ENCODE measurements at places on chromosomes 11 and 22.

- no peak for DNase-seq
Measured at GRCh38 chr11:71222318-71223080, 29.9 kb downstream of the SHANK2 start.

DNA sequence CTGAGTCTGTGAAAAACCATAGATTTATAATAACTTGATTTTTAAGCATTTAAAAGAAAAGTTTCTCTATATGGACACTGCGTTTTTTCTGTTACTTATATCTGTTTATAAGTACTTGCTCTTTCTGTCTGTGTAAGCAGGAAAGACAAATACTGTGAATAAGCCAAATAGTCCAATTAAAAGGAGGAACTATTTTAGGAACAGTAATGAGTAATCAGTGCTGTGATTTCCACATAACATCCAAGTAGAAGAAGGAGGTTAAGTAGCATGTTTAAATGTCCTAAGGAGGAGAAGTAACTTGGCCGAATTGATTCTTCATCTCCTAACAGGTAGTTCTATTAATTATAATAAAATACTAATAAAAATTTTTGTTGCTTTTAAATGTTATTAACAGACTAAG lies 40.8 kb downstream of the ZNF214 start:
- DNase-seq: no peak

GRCh38 chr11:47272706-47273105 lies 2.8 kb downstream of the MADD start:
- no peak for DNase-seq

DNA sequence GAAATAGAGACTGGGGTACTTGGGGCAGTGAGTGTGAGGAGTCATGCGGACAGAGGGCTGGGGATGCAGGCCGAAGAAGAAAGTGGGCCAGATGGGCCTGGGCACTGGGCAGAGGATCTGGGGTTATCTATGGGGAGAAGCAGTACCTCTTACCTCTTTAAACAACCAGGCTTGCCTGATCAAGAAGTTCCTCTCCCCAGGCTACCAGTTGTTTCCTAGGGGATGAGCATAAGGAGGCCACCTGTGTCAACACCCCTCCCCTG lies 98.4 kb upstream of the PITPNB start:
- no peak for DNase-seq

DNA sequence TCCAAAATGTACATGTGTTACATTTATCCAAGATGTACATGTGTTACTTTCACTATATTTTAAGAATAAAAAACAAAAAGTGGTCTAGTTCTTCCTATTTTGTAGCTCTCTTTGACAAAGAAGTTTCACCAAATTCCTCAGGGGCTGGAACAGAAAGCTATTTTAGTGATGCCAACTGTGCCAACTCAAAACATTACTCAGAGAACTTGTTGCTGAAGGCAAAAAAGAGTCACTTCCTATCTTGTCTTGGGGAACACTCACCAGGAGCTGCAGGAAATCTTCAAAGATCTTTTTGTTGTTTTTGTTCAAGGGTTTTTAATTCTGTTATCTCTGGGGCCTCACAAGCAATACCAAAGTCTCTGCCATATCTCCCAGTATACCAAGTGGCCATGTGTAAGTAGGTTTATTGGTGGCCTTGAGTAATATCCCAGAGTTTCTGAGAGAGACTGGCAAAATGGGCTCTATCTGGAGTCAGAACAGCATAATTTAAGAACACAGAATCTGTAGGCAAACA lies 13.6 kb upstream of the EED start:
- no peak for DNase-seq

GRCh38 chr22:27765706-27766291 lies 35.8 kb downstream of the MN1 start:
- no peak for DNase-seq

DNA sequence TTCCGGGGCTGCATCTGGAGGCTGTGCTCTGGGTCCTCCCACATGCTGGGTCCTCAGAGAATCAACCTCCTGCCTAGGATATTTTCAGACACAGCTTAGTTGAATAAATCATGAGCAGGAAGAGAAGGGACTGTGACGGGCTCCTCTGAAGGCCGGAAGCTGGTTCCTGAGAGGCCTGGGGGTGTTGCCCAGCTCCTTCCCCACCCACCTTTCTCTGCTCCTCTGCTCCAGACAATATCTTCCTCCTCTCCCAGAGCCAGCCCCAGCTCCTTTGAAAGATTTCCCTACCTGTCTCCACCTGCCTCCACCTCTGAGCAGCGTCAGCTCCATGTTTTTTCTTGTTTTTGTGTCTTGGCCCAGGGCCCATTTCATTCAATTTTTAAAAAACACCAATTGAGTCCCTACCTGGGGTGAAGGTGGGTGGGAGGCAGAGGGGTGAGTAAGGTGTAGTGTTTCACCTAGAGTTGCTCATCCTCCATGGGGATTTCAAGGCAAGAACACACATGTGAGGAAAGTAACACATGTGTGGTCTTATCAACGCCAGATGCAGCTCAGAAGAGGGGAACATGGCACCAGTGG lies 24.8 kb upstream of the THY1 start:
- no peak for DNase-seq

DNA sequence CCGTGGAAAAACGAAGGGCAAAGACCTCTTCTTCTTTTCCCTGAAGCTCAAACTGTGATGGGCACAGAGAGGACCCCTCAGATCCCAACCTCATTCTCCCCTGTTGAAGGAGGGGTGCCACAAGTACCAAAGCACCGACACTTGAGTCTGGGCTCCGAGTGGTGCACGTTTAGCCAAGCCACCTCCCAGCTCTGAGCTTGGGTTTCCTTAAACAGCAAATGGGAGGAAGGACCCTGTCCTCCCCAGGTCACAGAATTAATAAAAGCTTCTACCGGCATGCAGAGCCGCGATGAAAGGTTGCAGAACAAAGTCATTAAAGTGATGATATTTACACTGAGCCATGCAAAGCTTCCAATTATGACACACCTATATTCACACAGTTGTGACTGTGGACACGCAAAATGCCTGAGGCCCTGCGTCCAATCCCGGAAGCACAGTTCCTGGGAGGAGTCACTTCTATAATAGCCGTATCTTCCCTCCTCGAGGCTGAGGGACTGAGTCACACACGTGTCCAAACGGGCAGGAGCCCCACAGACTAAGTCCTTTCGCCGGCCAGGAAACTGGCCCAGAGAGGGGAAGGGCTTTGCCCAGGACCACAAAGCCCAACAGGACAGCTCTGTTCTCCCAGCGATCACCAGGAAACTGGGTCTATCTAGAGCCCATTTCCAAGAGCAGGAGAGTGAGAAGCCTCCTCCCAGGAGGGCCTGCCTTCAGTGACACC lies 922 bp upstream of the CSNK1E start:
- no peak for DNase-seq

- DNase-seq: no peak
Measured at GRCh38 chr11:132332521-132332920, 962.1 kb downstream of the NTM start.

- no peak for DNase-seq
Measured at GRCh38 chr11:97979741-97980140, 1041.0 kb upstream of the CNTN5 start.

GRCh38 chr11:122656631-122657101 lies 1.1 kb downstream of the UBASH3B start:
- DNase-seq: no peak

DNA sequence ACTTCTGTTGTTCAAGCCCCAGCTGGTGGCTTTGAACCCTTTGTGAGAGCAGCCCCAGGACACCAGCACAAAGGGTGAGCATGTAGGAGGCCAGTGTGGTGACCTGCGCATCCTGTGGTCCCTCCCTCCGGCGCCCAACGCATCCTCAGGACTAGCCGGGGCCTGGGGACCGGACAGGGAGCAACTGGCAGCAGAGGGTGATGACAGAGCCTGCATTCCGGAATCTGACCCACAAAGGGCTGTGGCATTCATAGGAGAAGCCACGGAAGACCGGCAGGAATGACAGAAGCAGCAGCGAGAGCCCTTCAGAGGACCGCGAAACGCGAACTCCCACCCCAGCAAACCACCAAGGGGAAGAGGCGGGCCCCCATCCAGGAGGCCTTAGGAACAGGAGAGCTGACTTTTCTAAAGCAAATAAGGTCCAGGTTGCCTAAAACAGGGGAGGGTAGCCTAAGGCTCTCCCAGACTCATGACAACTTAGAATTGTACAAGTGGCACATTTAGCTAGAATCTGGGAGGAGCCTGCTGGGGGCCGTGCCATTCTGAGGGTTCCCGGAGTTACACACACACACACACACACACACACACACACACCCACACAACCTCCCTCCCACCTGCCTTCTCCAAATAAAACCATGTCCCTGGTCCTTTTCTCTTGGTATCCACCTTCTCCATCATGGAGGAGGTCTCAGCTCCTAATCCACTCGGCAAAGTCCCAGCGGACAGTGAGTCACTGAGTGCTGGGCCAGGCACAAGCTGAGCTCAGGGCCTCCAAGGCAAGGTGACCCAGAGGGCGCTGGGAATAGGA lies 232.7 kb downstream of the CTTN start:
- DNase-seq: no peak

- DNase-seq: no peak
Measured at GRCh38 chr22:36512991-36513390, 6.2 kb upstream of the FOXRED2 start.

DNA sequence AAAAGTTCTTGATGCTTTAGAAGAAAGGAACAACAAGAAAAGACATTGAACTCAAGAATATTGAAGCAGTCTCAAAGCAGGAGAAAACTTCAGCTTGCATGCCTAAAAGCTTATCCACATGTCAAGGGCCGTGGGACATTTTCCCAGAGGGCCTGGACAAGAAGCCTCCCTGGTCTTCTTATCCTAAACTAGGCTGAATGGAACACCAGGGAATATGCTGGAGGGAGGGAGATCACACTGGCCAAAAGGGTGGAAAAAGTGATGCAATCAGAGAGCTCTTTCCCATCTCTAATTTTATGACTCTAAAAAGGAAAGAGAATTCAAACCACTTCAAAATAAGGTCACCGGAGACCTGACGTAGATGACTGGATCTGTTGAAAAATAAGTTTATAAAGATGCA lies 107.2 kb downstream of the MPPED2 start:
- DNase-seq: no peak

GRCh38 chr22:44709881-44710392 lies 7.9 kb downstream of the PRR5 start:
- no peak for DNase-seq

GRCh38 chr11:2574043-2574552 lies 125.7 kb downstream of the KCNQ1OT1 start:
- no peak for DNase-seq

DNA sequence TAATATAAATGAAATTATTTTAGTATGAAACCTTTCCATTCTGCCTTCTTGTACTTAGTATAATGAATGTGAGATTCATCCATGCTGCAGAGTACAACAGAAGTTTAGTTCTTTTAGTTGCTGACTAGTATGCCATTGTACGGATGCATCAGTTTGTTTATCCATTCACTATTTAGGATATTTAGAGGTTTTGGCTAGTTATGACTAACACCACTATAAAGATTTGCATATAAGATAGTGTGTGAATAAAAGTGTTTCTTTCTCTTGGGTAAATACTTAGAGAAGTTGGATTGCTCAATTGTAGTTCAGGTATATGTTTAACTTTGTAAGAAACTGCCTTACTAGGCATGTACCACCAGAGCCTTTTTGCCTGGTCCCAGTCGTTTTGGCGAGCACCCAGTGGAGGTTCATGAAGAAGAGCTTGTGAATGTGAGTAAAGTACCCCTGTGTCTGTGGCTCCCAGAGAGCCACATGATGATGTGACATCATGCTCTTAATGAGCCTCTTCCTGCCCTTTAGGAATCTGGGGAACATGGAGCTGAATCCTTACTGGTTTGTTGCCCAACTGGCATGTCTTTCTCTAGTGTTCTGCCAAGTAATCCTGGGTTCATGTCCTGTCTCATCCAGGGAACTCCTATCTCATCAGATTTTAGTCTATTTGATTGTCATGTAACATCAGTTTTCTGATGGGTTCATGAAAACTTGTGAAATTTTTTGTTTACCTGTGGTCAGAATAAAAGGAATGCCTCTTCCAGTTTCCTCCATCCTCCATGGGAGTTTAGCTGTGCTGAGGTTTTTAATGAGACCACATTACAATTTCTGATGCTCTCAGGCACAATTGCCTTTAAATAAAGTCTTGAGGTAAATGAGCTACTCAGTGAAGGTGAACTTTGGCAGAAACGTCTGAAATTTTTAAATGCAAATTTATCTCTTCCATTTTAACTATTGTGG lies 234.8 kb downstream of the CASP12 start:
- DNase-seq: no peak

DNA sequence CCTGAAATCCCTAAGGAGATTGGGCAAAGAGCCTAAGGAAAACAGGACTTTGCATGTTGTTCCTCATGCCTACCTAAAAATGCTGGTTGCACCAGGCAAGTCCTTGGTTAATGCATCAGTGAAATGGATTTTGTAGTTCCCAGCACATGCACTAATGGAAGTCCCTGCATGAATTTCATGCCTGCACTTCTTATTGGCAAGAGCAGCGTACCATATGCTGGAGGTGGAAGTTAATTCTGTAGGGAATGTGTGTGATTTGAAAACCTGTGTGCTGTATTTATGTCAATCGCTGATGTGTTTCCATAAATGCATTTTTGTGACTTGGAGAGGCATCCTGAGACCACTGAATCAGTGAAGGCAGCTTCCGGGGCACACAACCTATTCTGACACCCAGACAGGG lies 140.3 kb upstream of the MTNR1B start:
- DNase-seq: no peak

DNA sequence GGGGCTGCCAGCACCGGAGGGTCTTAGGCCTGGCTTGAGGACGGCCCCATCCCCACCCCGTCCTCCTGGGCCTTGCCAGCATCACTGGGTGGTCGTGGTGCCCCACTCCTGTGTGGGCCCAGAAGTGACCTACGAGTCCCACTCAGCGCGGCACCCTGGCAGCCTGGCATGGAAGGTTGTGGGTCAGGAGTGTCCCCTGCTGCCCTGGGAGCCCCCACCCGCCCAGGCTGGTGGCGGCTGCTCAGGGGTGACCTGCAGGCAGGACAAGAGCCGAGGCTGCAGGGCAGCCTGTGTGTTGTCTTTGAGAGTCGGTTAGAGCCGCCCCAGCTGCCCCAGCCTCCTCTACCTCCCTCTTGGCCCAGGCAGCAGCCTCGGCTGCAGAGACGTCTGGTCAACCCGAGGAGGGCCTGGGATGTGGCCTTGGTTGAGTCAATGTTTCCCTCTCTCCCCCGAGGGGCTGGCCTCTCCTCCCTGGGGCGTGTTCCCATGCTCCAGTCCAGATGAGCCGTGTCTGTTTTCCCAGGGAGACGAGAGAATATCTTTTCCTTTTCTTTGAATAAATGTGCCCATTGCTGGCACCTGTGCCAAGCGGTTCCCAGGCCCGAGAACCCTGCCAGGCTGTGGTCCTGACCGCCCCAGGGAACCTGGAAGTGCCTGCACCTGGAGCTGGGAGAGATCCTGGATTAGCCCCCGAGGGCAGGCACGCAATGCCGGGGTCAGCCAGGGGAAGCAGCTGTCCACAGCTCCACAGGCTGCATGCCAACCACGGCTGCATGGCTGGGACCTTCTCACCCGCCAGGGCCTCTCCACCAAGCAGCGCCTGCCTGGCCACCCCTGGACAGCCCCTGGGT lies 35.7 kb upstream of the MUC5AC start:
- DNase-seq: no peak

- DNase-seq: peak; percentile 85
Measured at GRCh38 chr11:45097721-45098493, 48.5 kb upstream of the PRDM11 start.

Data from NT2/D1 (cell line).